NCI-H345 (cell line): ENCODE measurements at places on chromosomes 7 and 10.

- DNase-seq, result no peak
Observed at GRCh38 chr10:79292891-79293746, 54.1 kb upstream of the PPIF start.

DNA sequence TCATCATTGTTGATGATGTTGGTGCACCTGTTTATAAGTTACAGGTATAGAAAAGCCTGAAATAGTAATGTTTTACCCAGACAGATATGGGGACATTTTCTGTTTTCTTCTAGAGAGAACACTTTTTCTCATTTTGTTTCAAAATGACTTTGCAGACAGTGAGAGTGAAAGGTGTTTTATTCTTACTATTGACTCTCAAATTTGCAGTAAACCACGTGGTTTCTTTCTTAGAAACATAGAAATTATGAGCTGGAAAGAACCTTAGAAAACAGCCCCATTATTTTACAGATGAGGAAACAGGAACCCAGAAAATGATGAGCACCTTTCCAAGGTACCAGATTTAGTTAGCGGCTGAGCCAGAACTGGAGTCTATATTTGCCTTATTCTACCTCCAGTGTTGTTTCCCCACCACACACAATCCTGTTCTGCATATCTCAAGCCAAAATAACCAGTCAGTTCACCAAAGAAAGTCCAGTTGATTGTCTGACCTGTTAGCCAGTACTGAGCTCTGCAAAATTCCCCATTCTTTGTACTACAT is 138.9 kb upstream of the AHR start:
- no peak for DNase-seq

DNA sequence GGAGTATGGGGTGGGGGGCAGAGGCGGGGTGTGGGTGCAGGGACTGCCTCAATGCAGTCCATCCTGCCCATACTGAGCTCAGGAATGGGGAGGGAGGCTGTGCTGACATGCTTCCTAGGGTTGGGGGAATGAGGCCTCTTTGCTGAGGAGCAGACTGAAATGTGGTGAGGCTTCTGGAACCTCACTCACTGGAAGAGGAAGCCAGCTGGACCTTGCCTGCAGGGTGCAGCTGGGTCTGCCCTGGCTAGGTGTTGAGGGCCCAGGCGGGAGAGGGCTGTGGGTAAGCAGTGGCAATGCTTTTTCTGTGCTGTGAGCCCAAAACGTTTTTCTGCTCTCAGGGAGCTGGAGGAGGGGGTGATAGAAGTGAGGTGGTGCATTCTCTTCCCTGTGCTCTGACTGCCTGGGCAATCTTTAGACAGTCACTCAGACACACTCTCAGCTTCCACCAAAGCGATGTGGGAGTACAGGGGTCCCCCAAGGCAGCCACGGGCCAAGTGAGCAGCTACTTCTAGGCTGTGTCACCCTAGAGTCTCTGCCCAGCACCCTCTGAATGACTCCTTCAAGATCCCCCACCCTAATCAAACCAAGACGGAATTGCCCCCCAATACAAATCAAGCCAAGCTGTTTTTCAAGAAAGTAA is 41.1 kb upstream of the BMPR1A start:
- DNase-seq, result no peak

DNA sequence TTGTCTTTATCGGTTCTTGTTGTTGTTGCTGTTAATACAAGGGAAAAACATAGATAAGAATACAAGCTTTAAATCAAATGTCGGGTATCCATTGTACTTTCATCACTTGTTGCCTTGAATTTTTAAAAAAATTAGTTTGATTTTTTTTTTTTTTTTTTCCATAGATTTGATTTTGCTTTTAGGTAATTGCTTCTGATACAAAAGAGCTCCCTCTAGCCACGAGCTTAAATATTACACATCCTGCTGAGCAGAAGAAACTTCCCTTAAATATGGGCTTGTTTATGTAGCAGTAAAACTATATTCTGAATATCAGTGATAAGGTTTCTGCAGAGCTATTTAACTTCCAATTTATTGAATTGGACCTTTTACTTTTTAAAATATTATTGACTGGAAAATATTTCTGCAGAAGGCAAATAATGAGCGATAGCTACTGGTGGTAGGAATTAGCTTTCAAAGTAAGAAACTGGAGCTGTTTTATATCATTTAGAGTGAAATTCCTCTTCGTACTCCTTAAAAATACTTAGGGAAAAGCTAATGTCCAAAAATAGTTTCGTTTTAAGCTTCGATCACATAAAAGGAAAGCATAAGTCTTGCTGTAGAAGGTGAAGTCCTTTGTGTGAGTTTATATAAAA is 216.9 kb downstream of the POLR1F start:
- peak; percentile 16 for DNase-seq

DNA sequence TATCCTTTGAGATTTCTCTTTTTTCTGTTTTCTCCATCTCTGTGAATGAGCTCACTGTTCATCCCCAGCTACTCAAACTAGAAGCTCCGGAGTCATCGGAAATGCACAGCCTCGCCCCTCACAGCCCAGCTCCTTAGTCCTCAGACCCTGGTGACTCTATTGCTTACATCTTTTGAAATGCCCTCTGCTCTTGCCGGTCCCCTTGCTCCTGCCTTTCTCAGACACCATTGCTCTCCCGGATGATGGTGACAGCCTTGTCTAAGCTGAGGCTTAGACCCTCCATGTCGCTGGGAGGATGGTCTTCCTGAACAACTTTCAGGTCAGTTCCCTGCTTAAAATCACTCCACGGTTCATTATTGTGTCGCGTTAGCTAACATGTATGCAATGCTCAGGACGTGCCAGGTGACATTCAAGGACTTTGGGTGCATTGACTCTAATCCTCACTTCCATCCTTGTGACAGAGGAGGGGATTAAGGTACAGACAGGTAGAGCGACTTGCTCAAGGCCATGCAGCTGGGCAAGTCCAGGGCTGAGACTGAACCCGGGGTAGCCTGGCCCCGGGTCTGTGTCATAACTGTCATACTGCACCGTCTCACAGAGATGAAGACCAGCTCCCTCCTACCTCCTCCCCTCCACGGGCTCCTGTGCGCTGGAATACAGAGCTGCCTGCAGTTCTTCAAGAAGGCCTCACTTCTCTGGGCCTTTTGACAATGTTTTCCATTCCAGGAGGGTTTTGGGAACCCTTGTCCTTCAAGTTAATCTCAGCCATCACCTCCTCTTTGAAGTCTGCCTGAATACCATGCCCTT is 4.3 kb upstream of the UCMA start:
- no peak for DNase-seq

DNA sequence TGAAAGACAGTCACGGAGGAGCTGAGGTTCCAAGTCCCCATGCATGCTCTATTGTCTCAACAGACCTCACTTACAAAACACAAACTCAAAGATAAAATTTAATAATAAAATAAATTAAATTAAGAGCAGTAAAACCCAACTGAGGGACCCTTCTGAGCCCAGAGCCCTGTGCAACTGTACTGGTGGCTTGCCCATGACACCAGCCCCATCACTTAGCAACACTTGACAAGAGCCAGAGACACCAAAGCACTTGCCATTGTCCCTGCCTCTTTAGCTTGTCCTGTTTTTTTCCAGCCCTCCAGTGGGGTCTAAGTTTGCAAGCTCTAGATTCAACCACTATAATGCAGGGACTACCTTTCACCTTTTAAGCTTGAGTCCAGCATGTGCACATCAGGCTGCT is 117.9 kb downstream of the JCAD start:
- no peak for DNase-seq

DNA sequence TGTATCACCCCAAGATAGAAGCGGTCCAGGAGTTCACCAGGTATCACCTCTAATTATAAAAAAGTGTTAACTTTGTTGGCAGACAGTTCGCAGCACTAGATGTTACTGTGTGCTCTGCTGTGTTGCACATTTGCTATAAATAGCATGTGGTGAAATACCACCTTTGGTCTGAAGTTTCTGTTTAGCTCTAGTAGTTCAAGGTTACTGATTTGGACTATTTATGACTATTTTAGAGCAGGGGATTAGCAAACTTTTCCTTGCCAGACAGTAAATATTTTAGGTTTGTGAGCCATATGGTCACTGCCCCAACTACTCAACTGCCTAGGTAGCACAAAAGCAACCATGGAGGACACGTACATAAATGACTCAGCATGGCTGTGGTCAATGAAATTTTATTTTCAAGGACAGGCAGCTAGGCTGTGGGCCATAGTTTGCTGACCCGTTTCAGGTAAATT is 16.5 kb downstream of the DENND10 start:
- no peak for DNase-seq

DNA sequence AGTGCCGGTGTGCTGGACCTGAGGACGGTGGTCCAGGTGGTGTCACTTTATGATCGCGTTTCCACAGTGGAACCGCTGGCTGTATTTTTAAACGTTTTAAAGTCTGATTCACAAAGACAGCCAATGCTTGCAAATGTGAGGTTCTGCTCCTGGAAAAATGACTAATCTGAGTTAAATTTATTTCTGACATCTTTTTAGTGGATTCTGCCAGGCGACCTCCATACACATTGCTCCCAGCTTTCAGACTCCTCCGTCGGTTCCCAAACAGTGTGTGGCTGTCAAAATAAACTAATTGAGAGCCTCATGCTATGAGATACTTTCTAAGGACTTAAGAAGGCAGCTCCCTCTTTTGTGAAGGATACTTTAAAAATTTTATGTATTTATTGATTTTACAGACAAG is 12.7 kb upstream of the TTYH3 start:
- DNase-seq, result no peak

DNA sequence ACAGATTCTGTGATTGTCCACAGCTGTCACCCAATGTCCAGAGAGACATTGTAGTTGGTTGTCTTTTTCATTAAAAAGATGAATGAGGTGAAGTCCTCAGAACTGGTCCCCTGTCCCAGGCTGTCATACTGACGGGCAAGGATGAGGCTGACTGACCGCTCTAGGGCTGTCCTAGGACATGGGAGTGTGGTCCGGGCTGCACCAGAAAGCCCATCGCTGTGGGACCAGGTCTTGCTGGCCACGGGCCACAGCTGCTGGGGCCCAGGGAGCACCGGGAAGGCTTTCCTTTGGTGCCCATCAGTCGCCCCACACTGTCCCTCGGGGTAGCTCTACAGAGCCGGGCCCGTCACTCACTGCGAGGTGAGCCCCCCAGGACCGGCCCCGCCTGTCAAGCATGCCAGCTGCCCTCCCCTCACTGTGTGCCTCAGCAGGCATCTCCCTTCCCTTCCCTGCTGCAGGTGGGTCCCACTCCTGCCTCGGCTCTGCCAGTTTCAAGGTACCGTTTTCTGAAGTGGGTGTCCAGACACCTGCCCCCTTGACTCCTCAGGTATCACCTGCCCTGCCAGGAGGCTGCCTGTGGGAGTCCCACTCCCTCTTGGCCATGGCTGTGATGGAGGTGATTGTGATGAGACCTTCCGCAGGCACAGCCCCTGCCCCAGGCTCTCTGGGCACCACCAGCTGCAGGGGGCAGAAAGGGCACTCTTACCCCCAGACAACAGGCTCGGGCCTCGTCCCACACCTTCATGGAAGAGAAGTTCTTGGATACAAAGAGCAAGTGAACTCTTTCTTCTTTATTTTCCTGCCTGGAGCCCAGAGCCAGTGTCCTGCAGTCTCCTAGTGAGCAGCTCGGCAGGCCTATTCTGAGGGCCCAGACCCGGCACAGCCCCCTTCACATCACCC is 21.7 kb downstream of the LRRC27 start:
- DNase-seq, result no peak

GRCh38 chr10:84957427-84957826 is 629.0 kb downstream of the CCSER2 start:
- DNase-seq, result no peak

- DNase-seq, result no peak
Observed at GRCh38 chr7:116985575-116985974, 32.3 kb downstream of the ST7 start.

DNA sequence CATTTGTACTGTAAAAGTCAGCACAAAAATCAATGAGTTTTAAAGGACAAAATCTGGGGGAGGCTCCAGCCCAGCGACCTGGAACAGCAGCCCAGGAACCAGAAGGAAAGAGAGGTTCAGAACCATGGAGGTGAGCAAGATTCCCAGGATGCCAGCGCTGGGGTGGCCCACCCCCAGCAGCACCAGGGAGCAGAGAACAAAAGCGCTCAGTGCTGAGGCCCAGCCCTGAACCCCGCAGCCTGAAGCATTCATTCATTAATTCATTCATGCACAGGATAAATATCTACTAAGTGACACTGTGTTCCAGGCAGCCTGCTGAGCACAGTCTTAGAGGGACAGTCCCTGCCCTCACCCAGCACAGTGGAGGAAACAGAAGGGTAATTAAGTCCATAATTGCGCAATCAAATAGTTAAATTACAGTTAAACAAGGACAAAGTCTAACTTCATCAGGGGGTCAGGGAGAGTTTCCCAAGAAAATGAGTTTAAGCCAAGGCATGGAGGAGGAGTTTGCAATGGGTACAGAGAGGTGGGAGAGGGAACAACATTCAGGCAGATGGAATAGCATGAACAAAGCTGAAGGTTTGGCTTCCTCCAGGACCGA is 202.3 kb downstream of the GRID1 start:
- DNase-seq, result no peak

- DNase-seq, result no peak
Observed at GRCh38 chr10:71486484-71487114, 89.9 kb downstream of the CDH23 start.

GRCh38 chr7:117755136-117755535 is 118.1 kb downstream of the CTTNBP2 start:
- no peak for DNase-seq

DNA sequence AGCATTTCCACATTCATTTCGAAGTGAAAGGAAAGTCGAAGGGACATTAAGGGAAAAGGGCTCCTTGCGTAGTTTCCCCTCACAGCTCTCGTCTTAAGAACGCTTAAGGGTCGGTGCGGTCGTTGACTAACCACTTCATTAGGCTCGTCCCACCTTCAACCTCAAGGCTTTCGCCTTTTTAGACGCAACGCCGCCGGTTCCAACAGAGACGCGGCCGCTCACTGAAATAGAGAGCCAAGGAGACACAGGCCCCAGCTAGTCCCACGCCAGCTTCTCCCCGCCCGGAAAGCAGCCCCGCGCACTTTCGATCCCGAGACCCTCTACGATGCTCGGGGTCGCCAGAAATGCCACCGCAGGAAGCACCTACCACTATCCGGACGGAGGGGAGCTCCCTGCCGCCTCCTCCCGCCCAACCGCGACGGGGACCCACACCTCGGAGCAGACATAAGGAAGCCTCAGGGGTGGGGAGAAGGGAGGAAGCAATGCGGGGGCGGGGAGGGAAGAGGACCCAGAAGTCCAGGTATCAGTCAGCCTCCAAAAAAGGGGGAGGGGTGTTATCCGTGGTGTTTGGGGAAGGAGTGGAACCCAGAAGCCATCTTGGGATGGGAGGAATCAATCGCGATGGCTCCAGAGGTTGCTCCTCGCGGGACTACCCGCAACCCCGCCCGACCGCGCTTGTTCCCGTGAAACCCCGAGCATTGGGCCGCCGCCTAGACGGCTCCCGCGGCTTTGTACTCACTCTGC is 559 bp downstream of the TRA2A start:
- DNase-seq, result peak; percentile 47

DNA sequence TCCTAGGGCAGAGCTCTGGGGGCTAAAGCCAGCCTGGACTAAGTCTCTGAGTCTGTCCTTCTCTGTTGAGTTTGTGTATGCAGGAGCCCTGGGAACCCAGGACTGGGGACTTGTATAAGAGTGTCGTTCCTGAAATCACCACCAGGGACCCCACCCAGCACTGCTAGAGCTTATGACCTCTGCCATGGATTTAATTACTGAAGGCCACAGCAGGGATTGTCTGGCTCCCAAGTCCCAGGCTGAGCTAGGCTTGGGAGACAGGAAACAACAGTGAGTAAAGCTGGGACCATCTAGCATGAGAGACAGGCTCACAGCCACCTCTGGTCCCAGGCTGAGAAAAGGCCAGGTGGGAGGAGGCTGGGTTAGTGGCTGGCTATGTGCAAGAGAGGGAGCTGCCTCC is 1.4 kb upstream of the TSPAN15 start:
- DNase-seq, result peak; percentile 44
